Astrocyte (in vitro differentiated cells and primary cell): ENCODE measurements at places on chromosomes 13 and 19.

DNA sequence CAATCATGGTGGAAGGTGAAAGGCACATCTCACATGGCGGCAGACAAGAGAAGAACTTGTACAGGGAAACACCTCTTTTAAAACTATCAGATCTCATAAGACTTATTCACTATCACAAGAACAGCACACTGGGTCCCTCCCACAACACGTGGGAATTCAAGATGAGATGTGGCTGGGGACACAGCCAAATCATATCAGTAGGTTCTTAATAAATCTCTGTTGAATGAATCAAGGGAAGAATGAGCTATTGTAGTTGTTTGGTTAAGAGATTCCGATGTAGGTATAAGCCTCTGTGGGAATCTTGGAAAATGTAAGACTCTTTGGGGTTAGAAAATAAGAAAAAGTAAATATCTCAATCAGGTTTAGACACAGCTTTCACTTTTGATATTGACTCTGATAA is 400.2 kb downstream of the KCNRG start:
- H3K4me3 ChIP-seq: no peak overlapping the region
- H3K27me3 ChIP-seq: no peaks in the 10 kb centered on the region
- DNase-seq: peak; percentile 73
- H3K36me3 ChIP-seq: no peaks in the 10 kb centered on the region
- no peak overlapping the region for H3K27ac ChIP-seq

- no peak overlapping the region for H3K4me3 ChIP-seq
- H3K27ac ChIP-seq: no peak overlapping the region
- no peak for DNase-seq
- H3K36me3 ChIP-seq: no peaks in the 10 kb centered on the region
- H3K27me3 ChIP-seq: no peaks in the 10 kb centered on the region
- no peaks in the 10 kb centered on the region for H3K4me1 ChIP-seq
Measured at GRCh38 chr19:57648331-57649003, 15.5 kb downstream of the ZNF211 start.

- no peak overlapping the region for H3K4me3 ChIP-seq
- no peaks in the 10 kb centered on the region for H3K27me3 ChIP-seq
- H3K27ac ChIP-seq: no peak overlapping the region
- no peaks in the 10 kb centered on the region for H3K4me1 ChIP-seq
Measured at GRCh38 chr19:1084024-1084868, 10.9 kb downstream of the POLR2E start.

DNA sequence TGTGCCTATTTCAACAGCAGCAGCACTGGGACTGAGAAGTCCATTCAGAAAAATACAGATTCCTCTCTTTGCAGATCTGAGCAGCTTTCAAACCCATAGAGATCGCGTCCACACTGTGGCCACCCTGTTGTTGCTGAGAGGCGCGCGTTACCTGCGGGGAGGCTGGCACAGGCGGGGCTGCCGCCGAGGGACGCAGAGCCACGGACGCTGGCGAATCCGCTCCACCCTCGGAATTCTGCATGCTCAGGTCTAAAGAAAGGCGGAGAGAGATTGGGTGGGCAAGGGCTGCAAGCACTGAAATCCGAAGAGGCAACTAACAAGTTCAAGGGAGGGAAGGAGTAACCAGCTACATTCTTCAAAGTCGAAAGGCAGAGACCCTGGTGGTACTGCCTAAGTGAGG is 63.0 kb downstream of the RFX2 start:
- no peak for DNase-seq
- no peaks in the 10 kb centered on the region for H3K36me3 ChIP-seq
- no peaks in the 10 kb centered on the region for H3K4me1 ChIP-seq

GRCh38 chr13:74528734-74529513 is 394.7 kb upstream of the KLF12 start:
- no peaks in the 10 kb centered on the region for H3K4me1 ChIP-seq
- no peak for DNase-seq
- no peaks in the 10 kb centered on the region for H3K27me3 ChIP-seq
- H3K36me3 ChIP-seq: no peaks in the 10 kb centered on the region
- no peak overlapping the region for H3K27ac ChIP-seq
- no peak overlapping the region for H3K4me3 ChIP-seq

DNA sequence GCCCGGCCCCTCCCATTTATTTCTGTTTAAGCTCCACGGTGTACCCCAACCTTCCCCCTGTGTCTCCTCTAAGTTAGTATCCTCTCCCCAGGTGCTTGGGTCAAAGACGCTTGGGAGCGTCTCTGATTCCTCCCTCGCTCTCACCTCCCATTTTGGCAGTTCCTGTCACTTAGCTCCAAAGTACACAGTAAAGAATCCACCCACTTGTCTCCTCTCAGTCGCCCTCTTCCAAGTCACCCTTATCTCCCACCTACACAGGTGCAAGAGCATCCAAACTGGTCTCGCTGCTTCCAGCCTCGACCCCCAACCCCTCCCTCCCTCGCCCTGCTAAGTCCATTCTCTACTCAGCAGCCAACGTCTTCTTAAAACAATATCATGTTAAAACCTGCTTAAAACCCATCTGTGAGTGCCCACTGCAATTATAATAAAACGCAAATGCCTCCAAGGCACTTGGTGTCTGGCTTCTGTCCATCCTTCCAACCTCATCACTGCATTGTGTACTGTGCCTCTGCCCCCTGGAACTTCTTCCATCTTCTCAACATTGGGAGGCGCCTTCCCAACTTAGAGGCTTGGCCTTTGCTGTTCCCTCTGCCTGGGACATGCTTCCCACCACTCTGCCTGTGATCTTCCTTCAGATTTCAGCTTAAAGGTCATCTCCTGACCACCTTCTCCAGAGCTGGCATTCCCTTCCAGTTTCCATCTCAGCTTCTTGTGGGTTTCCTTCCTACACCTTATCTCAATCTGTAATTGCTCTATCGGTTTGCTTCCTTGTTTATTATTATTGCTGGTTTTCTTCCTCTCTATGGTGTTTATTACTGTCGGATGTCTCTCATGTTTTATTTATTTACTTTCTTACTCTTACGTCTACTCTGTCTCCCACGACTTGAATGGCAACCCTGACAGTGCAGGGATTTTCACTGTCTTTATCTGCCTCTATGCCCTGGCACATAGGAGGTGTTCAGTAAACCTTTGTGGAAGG is 9.5 kb upstream of the KLK14 start:
- no peaks in the 10 kb centered on the region for H3K4me1 ChIP-seq
- H3K4me3 ChIP-seq: no peak overlapping the region
- no peaks in the 10 kb centered on the region for H3K36me3 ChIP-seq
- H3K27me3 ChIP-seq: no peaks in the 10 kb centered on the region
- no peak for DNase-seq
- H3K27ac ChIP-seq: no peak overlapping the region

GRCh38 chr19:19032420-19033175 is 719 bp downstream of the SUGP2 start:
- peak overlapping the region; percentile 75 for H3K4me3 ChIP-seq
- H3K27me3 ChIP-seq: no peaks in the 10 kb centered on the region
- peak; percentile 94 for DNase-seq
- H3K27ac ChIP-seq: peak overlapping the region; percentile 98

- no peaks in the 10 kb centered on the region for H3K36me3 ChIP-seq
- no peak overlapping the region for H3K27ac ChIP-seq
- no peaks in the 10 kb centered on the region for H3K27me3 ChIP-seq
- no peak for DNase-seq
- no peak overlapping the region for H3K4me3 ChIP-seq
Measured at GRCh38 chr13:21964686-21965085, 293.8 kb downstream of the FGF9 start.

GRCh38 chr19:7677669-7678311 is 900 bp downstream of the MCEMP1 start:
- H3K27ac ChIP-seq: no peak overlapping the region
- H3K4me1 ChIP-seq: peaks cover 8% of the 10 kb centered on the region
- DNase-seq: no peak

GRCh38 chr13:98508685-98509084 is 68.2 kb downstream of the STK24 start:
- H3K36me3 ChIP-seq: no peaks in the 10 kb centered on the region
- DNase-seq: peak; percentile 87
- no peak overlapping the region for H3K4me3 ChIP-seq
- H3K4me1 ChIP-seq: peaks cover 39% of the 10 kb centered on the region
- no peaks in the 10 kb centered on the region for H3K27me3 ChIP-seq
- peak overlapping the region; percentile 85 for H3K27ac ChIP-seq

DNA sequence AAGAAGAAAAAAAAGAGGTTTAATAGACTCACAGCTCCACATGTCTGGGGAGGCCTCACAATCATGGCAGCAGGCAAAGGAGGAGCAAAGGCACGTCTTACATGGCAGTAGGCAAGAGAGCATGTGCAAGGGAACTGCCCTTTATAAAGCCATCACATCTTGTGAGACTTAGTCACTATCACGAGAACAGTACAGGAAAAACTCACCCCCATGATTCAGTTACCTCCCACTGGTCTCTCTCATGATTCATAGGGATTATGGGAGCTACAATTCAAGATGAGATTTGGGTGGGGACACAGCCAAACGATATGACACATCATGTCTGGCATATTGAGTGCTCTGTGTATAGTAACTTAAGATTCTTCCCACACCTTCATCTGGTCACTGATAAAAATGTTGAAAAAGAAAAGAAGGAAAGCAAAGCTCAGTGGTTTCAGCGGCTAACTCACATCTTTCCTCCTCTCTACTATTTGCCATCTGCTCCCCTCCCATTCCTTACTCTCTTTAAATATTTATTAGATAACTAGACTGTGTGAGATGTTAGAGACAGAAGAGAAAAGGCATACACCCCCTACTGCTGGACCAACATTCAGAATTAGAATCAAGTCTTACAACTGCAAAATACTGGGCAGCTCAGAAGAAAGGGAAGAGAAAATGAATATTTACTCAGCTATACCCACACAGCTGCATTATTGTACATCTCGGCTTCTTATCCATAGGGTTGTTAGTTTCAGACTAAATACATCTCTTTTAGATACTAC is 60.1 kb upstream of the AKAP11 start:
- no peak overlapping the region for H3K4me3 ChIP-seq
- H3K36me3 ChIP-seq: peaks cover 14% of the 10 kb centered on the region
- no peaks in the 10 kb centered on the region for H3K4me1 ChIP-seq
- DNase-seq: peak; percentile 16
- H3K27me3 ChIP-seq: no peaks in the 10 kb centered on the region
- no peak overlapping the region for H3K27ac ChIP-seq

DNA sequence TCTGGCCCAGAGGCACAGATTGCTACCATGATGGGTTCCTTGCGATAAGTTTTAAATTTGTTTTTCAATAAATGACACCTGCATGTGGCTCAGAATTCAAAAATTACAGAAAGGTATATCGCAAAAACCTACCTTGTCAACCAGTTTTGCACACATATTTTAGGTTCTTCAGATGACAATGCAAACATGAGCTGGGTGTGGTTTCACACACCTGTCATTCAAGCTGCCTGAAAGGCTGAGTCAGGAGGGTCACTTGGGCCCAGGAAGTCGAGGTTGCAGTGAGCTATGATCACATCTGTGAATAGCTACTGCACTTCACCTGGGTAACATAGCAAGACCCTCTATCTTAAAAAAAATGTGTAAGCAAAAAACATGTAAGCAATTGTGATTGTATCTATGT is 56.1 kb downstream of the DNM2 start:
- H3K27ac ChIP-seq: no peak overlapping the region
- H3K27me3 ChIP-seq: no peaks in the 10 kb centered on the region
- H3K4me3 ChIP-seq: no peak overlapping the region
- H3K4me1 ChIP-seq: peaks cover 3% of the 10 kb centered on the region
- peaks cover 27% of the 10 kb centered on the region for H3K36me3 ChIP-seq

DNA sequence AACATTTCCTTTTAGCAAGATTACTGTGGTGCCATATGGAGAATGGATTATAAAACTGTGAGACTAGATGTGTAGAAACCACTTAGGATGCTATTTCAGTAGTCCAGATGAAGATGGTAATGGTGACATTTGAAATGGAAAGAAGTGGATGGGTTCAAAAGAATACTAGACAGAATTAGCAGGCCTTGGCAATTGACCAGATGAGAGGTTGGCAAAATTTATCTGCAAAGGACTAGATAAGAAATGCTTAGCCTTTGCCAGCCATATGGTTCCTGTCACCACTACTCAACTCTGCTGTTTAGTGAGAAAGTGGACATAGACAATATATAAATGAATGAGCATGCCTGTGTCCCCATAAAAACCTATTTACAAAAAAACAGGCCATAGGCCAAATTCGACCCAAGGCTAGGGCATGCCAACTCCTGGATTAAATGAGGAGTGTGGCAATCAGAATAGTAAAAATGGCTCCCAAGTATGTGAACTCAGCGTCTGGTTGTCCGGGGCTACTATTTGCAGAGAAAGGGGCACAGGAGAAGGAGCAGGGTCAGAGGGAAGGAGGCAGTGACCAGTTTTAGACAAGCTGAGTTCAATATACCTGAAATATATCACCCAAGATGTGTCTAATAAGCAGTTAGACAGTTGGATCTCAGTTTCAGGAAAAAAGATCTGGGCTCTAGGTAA is 98.4 kb downstream of the ENOX1 start:
- H3K4me1 ChIP-seq: peaks cover 8% of the 10 kb centered on the region
- no peaks in the 10 kb centered on the region for H3K27me3 ChIP-seq
- no peaks in the 10 kb centered on the region for H3K36me3 ChIP-seq
- no peak for DNase-seq

GRCh38 chr19:58170860-58171259 is 12.0 kb upstream of the ZNF274 start:
- H3K4me3 ChIP-seq: no peak overlapping the region
- no peaks in the 10 kb centered on the region for H3K4me1 ChIP-seq
- H3K27ac ChIP-seq: no peak overlapping the region
- H3K36me3 ChIP-seq: no peaks in the 10 kb centered on the region
- H3K27me3 ChIP-seq: no peaks in the 10 kb centered on the region
- DNase-seq: peak; percentile 31

DNA sequence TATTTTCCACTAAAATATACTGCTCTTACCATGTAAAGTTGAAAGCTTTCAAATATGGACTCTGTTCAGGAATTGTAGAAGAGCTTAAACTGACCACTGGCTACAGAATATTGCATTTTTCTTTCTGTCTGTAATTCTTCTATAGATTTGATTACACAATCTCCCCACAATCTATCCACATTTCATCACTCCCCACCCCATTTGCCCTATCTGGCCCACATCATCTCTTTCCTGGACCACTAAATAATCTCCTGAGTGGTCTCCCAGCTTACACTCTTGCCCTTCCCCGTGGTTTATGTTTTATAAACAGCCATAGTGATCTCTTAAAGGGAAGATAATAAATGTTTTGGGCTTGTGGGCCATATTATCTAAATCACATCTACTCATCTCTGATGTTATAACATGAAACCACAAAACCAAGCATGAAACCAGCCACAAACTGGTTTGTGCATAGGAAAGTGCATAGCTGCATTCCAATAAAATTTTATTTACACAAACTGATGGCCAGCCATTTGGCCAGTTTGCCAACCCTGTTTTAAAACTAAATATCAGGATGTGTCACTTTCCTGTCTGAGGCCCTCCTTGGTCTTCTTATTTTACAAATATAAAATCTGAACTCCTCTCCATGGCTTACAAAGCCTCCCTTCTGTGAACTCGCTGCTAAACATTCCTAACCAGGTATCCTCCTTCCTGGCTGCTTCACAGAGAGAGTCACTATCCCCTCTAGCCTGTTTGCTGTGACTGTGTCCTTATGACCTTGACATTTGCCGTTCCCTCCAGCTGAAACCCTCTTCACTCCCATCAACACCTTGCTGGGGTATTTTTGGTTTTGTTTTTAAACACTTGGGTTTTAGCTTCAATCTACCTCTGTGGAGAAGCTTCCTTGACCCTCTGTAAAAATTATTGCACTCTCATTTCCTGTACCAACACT is 500.9 kb downstream of the GPC6 start:
- DNase-seq: peak; percentile 59
- no peaks in the 10 kb centered on the region for H3K27me3 ChIP-seq
- H3K27ac ChIP-seq: no peak overlapping the region
- H3K4me3 ChIP-seq: no peak overlapping the region
- no peaks in the 10 kb centered on the region for H3K36me3 ChIP-seq
